ENCODE measurements at places on chromosomes 3 and 15.

- DNase-seq = no peak
These were observed 97.1 kb downstream of the CPN2 start for GRCh38 chr3:194254040-194254439.

DNA sequence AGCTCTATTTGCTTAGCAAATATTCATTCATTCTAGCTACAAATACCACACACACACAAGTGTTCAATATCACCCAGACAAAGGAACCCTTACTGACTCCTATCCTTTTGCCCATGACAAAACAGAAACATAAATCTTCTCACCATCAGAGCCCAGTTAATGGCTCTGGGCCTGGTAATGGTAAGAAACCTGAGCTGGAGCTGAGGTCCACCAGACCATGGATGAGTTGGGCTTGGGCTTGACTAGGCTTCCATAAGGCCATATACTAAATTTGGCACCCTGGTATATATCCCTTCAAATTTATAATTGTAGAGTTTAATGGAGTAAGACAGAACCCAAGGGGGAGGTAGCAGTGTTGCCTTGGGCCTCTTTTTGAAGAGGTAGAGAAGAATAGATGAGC is 29.4 kb downstream of the GPR176 start:
- DNase-seq = no peak

- DNase-seq = no peak
These were observed 494.6 kb downstream of the CNTN6 start for GRCh38 chr3:1587426-1587825.

DNA sequence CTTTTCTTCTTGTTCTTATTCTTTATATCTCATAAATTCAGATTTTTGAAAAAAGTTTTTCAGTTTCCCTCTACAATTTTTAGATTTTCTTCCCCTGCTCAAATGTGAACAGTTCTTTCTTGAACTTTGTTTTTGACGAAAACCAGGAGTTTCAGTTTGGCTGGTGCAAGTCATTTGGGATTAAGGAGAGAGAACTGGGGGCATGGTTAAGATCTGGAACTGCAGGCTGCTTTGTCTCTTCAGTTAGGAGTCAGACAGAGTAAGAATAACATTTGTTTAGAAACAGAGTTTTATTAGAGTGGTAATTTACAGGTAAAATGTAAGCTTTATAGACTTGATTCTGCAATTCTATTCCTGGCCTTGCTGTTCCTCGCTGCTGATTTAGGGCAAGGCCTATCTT is 310.5 kb upstream of the C2CD4B start:
- no peak for DNase-seq
